ENCODE measurements at places on chromosomes 11 and 22. TPM values are rescaled to one million over a fixed set of nuclear protein-coding genes. Genes with fewer than 3 reads are reported as not detected.
A peak's percentile ranks its signal among the peaks of the same experiment; 100 is the strongest.

- DNase-seq, result no peak
Measured at GRCh38 chr11:105368711-105369110, 229.1 kb upstream of the CARD18 start.

- DNase-seq, result no peak
Measured at GRCh38 chr22:27386186-27386585, 415.4 kb downstream of the MN1 start.

DNA sequence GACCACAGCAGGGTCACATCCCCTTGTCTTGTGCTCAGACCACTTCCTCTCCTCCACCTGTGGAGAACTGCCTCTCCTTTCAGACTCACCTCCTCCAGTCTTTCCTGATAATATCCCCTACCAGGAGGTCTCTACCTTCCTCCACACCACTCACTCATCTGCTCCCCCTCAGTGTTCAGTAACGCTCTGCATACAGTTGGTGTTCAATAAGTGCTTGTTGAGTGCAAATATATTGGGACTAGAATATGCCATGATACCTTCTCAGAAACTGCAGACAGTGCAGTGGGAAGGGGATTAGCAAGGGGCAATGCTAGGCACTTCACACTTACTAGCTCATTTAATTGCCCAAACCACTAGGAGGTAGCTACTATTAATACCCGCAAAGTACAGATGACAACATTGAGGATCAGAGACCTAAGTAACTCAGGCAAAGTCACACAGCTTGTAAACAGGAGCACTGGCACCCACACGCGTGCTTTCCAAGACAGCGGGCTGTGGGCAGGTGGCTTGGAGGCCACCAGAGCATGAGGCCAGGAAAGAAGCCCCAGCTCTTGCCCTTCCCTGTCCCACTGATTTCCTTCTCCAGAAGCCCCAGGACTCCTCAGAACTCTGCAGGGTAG, 8.1 kb upstream of the PDE2A start:
- DNase-seq, result no peak

SH3BP1 gene
- 7.2 TPM for total RNA-seq

DNA sequence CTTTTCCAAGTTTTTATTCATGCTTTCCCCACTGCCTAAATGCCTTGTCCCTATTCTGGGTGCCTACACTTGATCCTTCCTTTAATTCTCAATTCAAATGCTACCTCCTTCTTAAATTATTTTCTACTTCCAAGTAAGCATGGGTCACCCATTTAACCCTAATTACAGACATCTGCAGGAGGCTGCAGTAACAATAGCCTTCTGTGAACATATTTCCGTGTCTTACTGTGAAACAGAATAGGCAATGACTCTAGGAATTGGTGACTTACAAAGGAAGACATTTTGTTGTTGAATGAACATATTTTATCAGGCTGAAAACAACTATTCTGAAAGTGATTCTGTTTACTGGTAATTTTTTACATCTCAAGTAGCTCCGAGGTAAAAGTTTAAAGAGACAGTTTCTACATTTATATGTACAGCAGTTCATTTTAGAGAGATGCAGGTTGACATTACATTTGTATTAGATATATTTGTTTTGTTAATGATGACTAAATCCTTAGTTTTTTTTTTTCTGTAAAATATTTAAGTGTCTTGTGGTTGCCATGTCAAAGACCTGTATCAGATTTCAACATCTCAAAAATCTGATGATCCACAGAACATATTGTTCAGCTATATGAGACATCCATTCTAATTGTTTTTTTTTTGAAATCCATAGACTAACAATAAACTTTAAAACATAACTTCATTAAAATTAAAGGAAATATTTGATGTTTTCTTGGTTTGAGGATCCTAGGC, 316.8 kb downstream of the CASP12 start:
- DNase-seq, result no peak

XKR3 gene
- not detected for total RNA-seq

DNA sequence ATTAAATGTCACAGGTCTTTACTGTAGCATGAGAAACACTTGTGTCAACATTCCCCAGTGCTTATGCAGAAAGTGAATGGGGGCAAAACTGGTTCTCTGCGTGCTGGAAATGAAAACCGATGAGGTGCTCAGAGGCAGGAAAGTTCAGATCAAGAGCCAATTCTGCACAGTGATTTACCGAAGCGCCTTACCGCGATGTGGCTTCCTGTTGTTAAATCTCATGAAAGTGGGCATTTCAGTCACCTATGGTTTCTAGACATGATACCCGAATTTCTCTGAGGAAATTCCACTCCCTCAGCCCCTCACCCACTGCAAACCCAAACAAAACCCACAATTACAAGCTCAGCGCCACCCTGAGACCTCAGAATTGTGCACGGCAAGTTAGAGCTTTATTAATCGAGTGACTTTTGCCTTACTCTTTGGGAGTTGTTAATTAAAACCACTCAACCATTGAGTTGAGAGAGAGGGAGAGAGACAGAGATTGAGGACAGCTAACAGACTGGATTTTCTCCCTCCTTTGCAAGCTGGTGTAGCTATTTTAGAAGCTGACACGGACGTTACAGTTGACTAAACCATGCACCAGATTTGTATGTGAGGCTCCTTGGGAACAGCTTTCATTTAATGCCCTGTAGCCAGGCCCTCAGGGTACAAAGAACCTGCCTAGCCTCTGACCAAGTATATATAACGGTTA, 196.4 kb downstream of the DBX1 start:
- no peak for DNase-seq

SUSD2 gene
- 11.9 TPM for total RNA-seq

DNA sequence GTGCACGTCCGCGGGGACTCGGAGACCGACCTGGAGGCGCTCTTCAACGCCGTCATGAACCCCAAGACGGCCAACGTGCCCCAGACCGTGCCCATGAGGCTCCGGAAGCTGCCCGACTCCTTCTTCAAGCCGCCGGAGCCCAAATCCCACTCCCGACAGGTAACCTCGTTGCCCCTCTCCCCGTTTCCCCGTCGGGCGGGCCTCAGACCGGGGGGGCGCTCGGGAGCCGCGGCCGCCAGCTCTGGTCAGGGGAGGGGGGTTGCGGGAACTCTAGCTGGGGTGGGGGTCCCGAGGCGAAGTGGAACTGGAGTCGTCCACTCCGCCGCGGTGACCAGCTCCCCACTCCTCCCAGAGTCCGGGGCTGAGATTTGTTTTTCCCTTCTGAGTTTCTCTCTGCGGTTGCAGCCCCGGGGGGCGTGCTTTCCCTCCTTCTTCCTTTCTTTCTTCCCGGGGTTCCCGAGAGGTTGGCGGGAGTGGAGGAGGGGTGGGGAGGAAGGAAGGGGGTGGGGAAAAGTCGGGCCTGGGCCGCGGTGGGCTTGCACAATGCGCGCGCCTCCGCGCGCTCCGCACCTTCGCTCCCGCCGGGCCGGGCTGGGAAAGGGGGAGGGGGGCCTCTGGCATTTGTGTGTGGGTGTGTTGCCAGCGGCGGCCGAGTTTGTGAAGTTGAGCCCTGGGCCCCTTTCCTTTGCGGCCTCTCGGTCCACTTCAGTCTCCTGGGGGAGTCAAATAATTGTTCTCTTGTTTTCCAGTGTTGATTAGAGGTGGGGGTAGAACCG, 952 bp downstream of the YAP1 start:
- peak; percentile 90 for DNase-seq

- no peak for DNase-seq
Measured at GRCh38 chr11:17293311-17293710, 16.8 kb downstream of the NUCB2 start.

DNA sequence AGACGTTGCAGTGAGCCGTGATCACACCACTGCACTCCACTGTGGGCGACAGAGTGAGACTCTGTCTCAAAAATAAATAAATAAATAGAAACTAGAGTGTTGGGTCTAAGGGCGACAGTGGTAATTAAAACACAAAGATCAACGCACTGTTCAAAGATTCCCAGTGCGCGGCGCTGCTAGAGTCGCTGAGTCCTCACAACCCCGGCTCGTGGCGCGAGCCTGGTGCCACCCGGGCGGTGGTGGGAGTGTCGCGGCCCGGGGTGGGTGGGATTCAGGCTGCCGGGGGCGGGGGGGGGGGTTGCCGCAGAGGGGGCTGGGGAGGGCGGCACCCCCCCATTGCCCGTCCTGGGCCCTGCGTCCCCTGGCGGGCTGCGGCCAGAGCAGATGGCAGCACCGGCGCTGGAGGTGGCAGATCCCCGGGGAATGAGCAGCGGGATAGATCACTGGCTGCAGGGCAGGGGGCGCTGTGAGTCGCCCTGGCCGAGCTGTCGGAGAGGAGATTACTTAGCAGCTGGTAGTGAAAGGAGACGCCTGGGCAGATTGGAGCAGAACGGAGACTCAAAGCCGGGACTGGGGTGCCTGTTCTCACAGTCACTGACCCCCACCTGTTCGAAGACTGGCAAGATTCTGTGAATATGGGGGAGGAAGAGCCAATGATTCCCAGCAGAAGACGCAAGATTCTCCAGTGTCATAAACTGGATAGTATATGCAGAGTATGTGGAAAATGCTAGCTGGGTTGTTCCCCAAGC, 30.2 kb upstream of the APOBEC3A start:
- peak; percentile 90 for DNase-seq

DNA sequence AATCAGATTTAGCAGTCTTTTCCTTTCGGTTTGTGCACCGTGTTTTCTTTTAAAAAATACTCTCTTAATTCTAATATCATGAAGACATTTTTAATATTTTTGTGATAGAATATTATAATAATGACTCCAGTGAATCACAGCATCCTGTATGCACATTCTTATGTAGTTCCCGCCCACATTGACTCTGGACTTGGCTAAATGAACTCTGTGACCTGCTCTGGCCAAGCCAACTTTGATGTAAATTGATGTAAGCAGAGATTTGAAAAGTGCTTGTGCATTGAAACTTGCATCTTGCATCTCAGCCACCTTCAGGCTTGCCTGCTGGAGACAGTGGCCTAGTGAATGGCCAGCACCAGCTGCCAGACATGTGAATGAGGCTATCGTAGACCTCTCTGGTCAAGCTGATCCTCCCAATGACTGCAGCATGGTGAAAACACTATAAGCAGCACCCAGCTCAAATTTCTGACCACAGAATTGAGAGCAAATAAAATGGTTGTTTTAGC, 29.2 kb upstream of the PGM2L1 start:
- DNase-seq, result no peak

LGR4 gene
- total RNA-seq, result 10.8 TPM

SWAP70 gene
- 39.4 TPM for total RNA-seq

MOGAT2 gene
- total RNA-seq, result not detected

GRCh38 chr22:19962246-19962908, 20.8 kb upstream of the TXNRD2 start:
- peak; percentile 90 for DNase-seq

- no peak for DNase-seq
Measured at GRCh38 chr22:24516301-24516737, 21.2 kb downstream of the UPB1 start.

PGA5 gene
- total RNA-seq, result 0.42 TPM

DNA sequence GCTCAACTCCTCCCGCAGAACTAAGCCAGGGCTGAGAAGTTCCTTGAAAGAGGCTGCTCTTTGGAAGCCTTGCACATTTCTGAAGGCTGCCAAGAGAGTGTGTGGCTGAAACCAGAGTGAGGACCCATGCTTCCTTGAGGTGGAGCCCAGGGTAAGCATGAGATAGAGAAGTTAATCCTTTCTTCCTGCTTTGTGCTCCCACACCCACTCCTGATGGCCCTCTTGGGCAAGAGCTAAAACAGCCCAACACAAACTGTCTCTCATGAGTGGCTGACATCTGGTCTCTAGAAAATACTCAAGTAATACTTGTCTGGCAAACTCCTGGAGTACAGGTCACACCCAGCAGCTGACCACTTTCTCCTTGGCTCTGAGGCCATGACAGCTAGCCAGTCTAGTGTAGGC, 523.7 kb downstream of the INSC start:
- no peak for DNase-seq

OR5AL1 gene
- total RNA-seq, result not detected

GRCh38 chr22:47439643-47440265, 677.3 kb downstream of the TBC1D22A start:
- no peak for DNase-seq

- DNase-seq, result no peak
Measured at GRCh38 chr11:40186437-40187263, 1272.8 kb downstream of the LRRC4C start.

DNA sequence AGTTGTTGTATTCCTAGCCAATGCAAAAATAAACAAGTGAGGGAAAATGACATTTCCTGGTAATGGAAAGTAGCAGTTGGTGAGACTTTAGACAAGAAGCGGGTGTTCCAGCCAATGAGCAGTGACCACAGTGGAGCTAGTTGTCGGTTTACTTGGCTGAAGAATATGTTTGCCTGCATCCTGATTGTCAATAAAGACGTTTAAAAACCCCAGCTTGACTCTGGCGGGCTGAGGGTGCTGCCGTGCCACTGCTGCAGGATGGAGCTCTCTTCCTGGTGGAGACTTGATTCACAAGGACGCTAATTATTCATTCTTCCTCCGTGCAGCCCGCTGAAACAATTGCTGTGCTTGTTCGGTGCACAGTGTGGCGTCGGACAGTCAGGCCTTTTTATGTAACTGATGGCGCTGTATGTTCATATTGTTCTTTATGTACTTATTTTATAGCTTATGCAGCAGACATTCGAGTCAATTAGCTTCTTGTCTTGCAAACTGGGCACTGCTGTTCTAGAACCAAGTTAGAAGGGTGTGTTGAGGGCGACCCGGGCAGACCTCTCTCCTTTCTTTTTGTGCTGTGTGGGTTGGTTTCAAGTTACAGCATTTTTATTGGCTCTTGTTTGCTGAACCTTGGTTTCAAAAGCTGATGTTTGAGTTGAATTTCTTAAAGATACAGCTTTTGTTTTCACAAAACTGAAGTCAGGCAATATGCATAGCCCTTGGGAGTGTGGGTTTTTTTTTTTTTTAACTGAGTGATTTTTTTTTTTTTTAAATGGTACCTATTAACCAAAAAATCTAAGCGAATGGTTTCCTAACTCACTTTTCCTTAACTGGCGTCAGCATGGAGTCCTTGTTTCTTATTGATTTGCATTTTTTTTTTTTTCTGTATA, 153.9 kb downstream of the TEAD1 start:
- no peak for DNase-seq

DNA sequence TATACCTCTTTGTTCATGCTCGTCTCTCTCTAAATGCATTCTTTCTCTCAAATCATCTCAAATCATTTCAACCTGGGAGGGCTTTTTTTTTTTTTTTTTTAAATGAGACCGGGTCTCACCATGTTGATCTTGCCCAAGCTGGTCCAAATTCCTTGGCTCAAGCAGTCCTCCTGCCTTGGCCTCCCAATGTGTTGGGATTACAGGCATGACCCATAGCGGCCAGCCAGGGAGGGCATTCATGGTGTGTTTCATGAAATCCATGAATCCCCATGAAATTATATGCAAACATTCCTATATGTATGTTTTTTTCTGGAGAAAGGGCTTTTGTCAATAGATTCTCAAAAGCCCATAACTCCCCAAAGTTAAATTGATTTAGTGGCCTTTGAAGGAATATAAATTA, 26.2 kb downstream of the ATG13 start:
- DNase-seq, result no peak

GRCh38 chr11:72643547-72643946, 30.7 kb downstream of the PDE2A start:
- no peak for DNase-seq

GRCh38 chr11:70167723-70168404, 35.2 kb upstream of the FADD start:
- DNase-seq, result no peak

All from posterior vena cava (tissue), 2 donors.